T-helper 2 cell treated with Interferon-gamma antibody and Interleukin-4, amounts not matched to agents 5 μg/mL and 100 μg/mL, for 36 hours (primary cell): ENCODE measurements at places on chromosomes 6 and 20.

GRCh38 chr6:9039258-9039657, 603.9 kb upstream of the SLC35B3 start:
- DNase-seq: no peak

DNA sequence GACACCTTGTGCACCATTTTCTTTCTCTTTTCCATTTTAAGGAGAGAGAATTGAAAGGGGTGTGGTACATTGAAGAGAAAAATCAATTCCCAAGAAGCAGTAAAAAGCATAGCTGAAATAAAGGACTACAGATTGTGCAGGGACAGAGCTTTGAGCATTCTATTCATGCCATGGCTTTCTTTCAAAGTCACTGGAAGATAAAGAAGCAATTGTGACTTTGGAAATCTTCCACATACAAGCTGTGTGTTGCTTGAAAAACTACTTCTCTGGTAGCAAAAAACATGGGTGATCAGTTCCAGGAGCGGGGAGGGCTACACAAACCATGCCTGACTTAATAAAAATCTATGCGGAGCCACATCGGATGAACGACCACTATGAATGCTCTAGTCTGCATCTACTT, 230.2 kb upstream of the THEMIS start:
- DNase-seq: no peak

GRCh38 chr20:20338133-20338730, 29.7 kb upstream of the INSM1 start:
- no peak for DNase-seq

DNA sequence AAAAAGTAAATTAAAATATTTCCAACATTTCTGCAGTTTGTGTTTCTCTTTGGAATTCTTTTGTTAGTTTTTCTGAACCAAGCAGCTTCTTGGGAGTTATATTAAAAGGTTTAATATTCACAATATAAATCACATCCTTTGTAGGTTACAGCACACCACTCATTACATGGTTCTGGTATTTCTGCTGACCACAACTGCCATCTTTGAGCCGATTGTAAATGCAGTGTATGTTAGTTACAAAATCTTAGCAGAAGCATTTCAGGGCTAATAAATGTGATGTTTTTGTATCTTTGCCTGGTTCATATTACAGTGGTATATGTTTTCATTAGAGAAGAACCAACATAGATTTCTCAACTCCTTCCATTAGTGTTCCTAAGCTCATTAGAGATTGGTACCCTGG, 19.1 kb upstream of the TSHZ2 start:
- no peak for DNase-seq
